Fibroblast of skin of back (primary cell): ENCODE measurements at places on chromosomes 7 and 10.

GRCh38 chr10:90923111-90923731, 2.3 kb upstream of the ANKRD1 start:
- DNase-seq: no peak

DNA sequence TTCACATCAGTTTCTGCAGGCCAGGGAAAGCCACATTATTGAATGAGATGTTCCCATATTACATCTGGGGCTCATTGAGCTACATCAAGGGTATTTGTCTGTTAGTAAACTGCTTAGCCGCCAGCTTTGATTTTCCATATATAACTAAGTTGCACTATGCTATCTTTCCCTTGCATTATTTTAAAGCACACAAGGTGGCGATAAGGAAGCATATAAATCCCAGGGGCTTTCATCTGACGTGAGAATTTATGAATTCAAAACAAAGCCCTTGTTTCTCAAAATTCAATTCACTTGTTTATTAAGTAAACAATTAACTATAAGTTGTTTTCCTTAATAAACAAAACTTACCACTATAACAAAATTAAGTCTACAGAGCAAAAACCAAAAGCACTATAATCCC, 334.1 kb upstream of the TPK1 start:
- DNase-seq: no peak

- DNase-seq: no peak
Measured at GRCh38 chr10:68870545-68871104, 30.5 kb upstream of the DDX50 start.

- no peak for DNase-seq
Measured at GRCh38 chr7:151658778-151659177, 139.1 kb upstream of the RHEB start.

GRCh38 chr7:156889089-156889488, 3.9 kb downstream of the LMBR1 start:
- no peak for DNase-seq

- no peak for DNase-seq
Measured at GRCh38 chr10:125779403-125780327, 4.0 kb upstream of the MMP21 start.

GRCh38 chr7:100803398-100804161, 23.7 kb downstream of the EPHB4 start:
- peak; percentile 88 for DNase-seq

- DNase-seq: peak; percentile 55
Measured at GRCh38 chr10:69869291-69869961, 67.7 kb downstream of the COL13A1 start.

DNA sequence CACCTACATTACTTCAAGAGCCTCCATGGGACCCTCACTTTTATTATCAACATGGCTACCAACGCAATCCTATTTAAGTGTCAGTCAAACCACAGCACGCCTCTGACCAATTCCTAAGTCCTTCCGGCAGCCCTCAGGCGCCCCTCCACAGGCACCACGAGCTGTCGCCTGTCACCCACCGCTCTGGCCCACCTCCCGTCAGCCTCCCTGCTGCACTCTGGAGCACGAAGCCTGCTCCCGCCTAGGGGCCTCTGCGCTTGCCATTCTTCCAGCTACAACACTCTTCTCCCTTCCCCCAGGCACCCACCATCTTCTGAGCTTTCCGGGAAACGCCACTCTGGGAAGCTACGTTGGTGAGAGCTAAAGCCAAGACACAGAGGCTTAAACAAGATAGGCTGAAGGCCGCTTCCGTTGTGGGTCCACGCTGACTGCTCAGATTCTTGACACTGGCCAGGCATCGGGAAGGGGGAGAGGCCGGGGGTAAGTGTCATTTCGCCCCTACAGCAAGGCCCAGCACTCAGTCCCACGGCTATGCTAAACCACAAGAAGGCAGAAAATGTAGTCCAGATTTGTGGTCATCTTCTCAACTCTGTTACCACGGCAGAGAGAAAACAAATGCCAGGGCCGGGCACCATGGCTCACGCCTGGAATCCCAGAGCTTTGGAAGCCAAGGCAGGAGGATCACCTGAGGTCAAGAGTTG, 56.7 kb downstream of the GNA12 start:
- peak; percentile 41 for DNase-seq

GRCh38 chr7:69358163-69358821, 240.0 kb upstream of the AUTS2 start:
- DNase-seq: no peak

DNA sequence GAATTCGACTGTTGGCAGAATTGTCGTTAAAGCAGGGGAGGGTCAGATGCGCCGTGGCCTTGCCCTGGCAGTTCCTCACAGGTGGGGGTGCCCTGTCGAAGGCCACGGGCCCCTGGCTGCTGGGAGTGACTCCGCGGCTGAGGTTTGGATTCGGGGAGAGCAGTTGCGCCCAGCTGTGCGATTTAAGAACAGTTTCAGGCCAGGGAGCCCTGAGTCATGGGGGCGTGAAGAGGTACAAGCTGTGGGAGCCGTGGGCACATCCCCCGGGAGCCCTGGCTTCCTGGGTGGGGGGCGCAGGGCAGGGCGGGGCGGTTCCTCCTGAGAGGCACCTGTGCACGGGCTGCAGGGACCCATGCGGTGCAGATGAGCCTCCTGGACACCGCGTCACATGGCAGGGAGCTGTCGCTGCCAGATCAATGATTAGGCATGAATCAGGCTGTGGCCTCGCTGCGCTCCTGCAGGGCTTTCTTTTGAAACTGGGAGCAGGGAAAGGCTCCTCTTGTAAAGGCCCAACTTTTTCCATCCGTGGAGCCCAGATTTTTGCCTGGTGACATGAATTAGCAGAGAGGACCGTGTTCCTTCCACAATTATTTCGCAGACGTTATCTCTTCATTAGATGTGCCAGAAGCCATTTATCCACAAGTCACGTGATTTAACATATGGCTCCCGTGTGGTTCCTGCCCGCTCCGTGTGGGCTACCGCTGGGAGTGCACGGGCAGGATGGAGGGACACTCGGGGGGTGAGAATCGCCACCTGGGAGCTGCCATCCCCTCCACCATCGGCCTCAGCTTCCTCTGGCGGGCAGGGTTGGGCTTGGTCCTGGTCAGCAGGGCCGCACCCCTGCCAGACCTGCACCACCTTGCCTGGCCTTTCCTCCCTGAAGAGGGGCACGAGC, 918 bp downstream of the PWWP2B start:
- DNase-seq: peak; percentile 50

DNA sequence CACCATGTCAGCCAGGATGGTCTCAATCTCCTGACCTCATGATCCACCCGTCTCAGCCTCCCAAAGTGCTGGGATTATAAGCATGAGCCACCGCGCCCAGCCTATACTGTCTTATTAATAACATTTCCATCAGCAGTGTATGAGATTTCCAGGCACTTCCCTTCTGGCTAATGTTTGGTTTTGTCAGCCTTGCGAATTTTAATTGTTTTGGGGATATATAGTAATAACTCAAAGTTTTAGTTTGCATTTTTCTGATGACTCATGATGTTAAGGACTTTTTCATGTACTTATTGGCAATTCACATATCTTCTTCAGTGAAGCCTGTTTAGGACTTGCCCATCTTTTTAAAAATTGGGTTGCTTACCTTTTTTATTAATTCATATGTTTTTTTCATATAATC, 76.0 kb downstream of the TMEM270 start:
- peak; percentile 18 for DNase-seq

DNA sequence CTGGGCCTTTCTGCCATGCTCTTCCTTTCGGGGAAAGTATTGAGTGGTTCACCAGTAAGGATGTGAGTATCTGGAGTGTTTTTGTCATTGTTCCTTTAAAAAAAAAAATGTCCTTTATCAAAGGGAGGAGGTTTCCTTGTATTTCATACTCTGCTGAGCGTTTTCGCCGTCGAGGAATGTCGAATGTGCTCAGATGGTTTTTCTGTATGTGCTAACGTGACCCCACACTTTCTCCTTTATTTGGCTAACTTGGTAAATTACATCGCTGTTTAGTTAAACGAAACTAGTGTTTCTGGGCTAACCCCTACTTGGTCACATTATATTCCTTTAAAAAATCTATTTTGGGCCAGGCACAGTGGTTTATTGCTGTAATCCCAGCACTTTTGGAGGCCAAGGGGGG, 45.9 kb downstream of the INPP5A start:
- DNase-seq: peak; percentile 34

- DNase-seq: peak; percentile 50
Measured at GRCh38 chr10:52652431-52653262, 119.9 kb downstream of the MBL2 start.
